ENCODE measurements at places on chromosomes 2 and 18.

GRCh38 chr2:199926806-199927205 lies 15.7 kb downstream of the C2orf69 start:
- DNase-seq = no peak

DNA sequence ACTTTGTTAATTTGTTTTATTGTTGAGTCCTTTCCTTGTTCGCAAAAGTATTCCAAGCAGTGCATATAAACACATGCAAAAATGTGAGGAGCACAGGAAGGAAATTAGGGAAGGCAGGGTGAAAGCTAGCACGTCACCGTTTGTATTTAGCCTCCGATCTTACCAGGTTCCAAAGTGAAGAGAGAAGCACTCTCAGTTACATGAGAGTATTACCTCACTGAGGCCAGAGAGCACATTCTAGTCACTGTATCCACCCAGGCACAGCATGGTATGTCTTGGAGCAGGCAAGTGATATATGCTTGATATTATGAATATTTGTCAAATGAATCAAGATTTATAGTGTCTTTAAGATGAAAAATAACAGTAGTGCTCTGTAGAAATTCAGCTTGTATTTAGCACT lies 6.5 kb upstream of the TMEM182 start:
- DNase-seq = no peak

DNA sequence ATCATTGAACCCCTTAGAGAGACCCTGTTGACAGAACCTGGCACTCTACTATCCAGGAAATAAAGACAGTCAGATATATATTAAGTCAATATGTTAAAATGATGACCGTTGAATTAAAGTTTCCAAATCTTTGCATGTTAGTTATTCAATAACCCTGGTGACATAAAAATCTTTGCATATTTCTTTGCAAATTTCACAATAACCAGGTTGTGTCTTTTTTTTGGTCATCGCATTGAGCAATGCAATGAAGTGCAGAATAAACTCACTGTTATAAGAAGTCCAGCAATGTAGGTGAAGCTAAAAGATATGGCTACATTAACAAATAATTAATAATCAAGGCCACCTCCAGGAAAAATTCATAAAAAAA lies 596.9 kb downstream of the NYAP2 start:
- no peak for DNase-seq

GRCh38 chr2:150792780-150793300 lies 305.4 kb upstream of the RND3 start:
- DNase-seq = no peak

DNA sequence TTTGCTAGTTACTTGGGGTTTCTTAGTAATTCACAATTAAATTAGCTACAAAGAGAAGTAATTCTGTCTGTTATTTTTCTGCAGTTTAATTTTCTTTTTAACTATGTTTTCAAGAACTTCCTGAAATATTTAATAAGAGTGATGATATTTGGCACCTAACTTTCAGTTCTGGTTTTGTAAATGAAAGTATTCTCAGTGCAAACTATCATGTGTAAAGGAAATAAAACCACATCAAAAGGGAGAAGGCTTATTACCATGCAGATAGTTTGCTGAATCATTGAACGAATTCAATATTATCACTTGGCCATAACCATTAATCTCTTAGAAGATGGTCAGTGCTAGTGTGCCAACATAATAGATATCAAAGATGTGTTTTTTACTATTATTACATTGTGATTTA lies 29.2 kb downstream of the DYTN start:
- no peak for DNase-seq

GRCh38 chr18:58955738-58956137 lies 91.1 kb downstream of the ZNF532 start:
- no peak for DNase-seq

- no peak for DNase-seq
These were observed 123.7 kb downstream of the PIK3C3 start for GRCh38 chr18:42078711-42079110.

DNA sequence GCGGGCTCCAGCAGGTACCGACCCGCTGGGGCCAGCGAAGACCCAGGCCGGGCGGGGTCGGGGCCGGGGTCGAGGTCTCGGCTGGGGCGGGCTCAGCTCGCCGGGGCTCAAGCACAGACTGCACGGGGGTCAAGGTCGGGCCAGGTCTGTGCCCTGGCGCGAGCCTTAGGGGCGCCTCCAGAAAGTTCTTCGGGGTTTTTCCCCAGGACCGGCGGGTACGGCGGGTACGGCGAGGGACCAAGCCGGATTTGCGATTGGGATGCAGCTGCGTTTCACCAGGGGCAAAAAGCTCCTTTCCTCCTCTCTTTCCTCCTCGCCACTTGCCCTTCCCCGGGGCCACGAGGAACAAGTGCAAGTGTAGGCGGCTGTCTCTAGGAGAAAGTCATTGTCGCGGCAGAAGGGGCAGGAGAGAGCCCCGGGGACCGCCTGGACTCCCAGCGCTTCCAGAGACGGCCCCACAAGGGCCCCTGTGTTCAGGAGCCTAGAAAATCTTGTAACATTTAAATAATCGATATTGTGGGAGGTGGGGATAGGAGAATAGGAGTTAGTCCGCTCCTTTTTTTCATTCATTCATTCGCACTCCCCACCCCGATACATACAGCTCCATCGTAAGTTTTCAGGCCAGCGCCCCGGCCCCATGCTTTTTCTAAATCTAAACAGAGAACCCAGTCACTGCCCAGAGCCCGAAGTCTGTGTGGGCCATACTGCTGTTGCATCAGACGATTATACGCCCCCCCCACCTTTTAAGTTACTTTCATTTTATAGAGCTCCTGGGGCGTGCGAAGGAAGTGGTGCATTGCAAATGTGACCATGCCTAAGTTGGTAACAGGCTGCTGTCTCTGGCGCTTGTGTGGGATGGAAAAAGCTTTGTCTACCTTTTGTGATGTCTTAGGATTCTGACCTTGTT lies 679 bp downstream of the PMAIP1 start:
- peak; percentile 72 for DNase-seq

DNA sequence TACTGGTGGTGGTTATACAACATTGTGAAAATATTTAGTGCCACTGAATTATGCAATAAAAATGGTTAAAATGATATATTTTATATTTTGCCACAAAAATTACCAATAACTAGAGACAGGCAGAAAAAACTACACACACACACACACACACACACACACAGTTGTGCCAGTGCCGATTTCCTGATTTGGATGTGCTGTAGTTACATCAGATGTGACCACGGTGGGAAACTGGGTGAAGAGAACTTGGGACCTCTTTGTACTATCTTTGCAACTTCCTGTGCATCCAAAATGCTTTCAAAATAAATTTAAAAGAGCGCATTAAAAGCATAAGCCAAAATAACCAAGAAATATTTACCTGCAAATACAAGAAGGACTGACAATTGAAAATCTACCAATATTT lies 61.6 kb upstream of the CCBE1 start:
- DNase-seq = no peak

DNA sequence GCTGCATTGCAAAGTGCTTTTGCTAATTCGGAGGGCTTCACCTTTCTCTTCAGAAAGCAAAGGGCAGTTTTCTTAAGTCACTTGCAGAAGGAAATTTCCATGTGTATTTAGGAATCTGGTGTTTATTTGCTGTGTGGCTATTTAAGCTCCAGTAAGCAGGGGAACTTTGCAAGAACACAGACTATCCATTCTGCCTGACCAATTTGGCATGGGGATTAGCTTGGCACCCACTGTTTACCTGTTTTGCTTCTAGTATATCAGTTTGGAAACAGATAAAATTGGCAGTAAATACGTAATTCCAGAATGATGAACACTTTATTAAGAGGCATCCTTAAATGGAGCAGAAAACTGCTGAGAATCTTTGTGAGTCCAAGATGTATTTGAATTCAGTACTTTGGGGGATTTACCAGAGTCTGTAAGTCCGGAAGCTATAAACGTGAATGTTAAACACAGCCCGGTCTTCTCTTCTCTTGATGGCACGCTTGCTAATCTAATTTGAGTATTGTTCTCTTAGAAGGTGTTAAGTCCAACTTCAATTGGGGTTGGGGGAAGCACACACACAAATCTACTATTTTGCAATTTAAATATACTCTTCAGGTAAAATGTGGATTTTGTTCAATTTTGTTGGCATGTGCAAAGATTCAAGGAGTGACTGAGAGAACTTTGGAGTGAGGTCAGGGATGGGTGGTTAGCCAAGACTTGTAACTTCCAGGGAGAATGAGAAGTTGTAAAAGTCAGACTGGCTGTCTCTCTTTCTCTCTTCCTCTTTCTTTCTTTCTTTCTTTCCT lies 650 bp downstream of the ACKR3 start:
- DNase-seq = peak; percentile 52

GRCh38 chr2:231720987-231721966 lies 13.0 kb downstream of the PTMA start:
- DNase-seq = no peak

GRCh38 chr2:56077359-56077915 lies 106.4 kb upstream of the CCDC85A start:
- no peak for DNase-seq

Measured in NCI-H510A treated with DMSO at 0.1 percent for 48 hours (cell line).